ENCODE measurements at places on chromosomes 2 and 18. TPM values are rescaled to one million over a fixed set of nuclear protein-coding genes. Genes with fewer than 3 reads are reported as not detected.

Gene PPP1CB
- total RNA-seq: 246 TPM

Gene KYNU
- not detected for total RNA-seq

Gene CCDC85A
- not detected for total RNA-seq

Gene SPATA3
- not detected for total RNA-seq

Gene ZRANB3
- 6.8 TPM for total RNA-seq

Gene NETO1
- total RNA-seq: not detected

Gene TMEFF2
- not detected for total RNA-seq

Gene NEB
- 0.09 TPM for total RNA-seq
